ENCODE measurements at places on chromosomes 13 and 19. TPM values are rescaled to one million over a fixed set of nuclear protein-coding genes. Genes with fewer than 3 reads are reported as not detected.
A peak's percentile ranks its signal among the peaks of the same experiment; 100 is the strongest.

C1QTNF9B gene
- polyA plus RNA-seq: not detected

KLF1 gene
- not detected for polyA plus RNA-seq

CCDC169 gene
- 0.28 TPM for polyA plus RNA-seq

PSG7 gene
- polyA plus RNA-seq: 0.17 TPM

IL27RA gene
- polyA plus RNA-seq: 4.4 TPM

HSH2D gene
- not detected for polyA plus RNA-seq

LGALS14 gene
- not detected for polyA plus RNA-seq

TMC4 gene
- polyA plus RNA-seq: 0.54 TPM

- peak; percentile 89 for DNase-seq
These were observed 41.5 kb upstream of the MEDAG start for GRCh38 chr13:30864433-30865122.

GRCh38 chr19:49430172-49430677, 5.0 kb downstream of the GFY start:
- no peak for DNase-seq

GRCh38 chr19:10228920-10229319, 2.2 kb downstream of the S1PR2 start:
- DNase-seq: no peak

DNA sequence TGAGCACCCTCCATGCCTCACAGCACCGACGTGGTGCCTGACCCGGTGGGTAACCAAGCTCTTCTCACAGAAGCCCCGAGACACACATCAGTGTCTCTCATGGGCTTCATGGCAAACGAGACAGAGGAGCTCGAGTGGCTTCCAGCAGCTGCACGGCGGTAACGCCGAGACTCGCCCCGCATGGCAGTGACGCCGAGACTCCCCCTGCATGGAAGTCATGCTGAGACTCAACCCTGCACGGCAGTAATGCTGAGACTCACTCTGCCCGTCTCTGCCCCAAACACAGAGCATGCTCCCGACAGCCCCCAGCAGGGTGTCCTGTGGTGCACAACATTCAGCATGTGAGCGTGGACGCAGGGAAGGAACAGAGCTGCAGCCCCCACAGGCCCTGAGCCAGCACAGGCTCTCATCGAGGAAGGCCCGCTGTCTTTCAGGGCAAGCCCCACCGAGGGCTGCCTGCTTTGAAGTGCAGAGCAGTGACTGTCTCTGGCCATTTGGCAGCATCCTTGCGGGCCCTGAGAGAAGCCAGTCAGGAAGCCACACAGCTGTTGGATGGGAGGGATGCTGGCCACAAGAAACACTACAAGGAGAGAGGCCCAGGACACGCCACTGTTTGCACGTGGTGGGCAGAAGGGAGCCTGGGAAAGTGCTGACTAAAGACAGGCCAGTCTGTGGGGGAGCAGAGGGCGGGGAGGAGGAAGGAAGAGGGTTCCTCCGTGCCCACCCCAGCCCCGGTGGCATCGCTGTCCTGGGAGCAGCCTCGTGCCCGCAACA, 9.5 kb downstream of the GAS6 start:
- no peak for DNase-seq

DNA sequence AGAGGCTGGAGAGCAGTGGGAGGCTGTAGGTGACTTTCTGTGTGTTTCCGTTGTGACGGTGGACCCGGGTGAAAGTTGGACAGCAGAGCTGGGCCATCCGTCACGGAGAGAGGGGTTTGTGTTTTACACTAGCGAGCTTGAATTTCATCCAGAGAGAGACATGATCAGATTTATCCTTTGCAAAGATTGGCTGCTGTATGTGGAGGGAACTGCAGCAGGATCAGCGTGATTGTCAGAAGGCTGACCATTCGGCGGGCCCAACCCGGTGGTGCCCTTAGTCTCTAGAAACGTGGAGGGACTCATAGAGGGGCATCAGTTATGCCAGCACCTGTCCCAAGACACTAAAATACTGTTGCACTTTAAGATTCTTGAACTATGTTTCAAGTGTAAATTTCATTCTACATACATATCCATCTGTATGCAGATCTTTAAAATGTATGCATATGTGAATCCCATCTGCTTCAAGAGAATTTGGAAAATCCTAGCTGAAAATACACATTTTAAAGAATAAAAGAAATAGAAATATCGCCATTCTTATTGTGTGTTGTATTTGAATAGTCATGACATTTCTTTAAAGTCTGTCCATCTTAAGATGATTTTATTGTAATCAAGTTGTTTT, 7.0 kb downstream of the FAM124A start:
- no peak for DNase-seq

DNA sequence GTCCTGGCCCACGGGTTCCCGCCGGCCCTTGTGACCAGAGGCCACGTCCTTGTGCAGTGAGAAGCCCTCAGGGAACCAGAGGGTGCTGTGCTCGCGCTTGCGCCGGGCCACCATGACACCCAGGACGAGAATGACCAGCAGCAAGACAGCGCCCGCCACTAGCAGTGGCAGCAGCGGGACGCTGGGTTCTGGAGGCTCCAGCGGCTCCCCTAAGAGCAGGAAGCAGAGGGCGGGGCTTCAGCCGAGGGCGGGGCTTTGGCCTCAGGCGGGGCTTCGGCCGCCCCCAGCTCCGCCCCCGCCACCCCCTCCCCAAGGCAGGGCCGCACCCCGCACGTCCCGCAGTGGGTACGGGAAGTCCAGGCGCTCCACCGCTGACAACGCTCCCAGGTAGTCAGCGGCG, 30.4 kb downstream of the NOTCH3 start:
- no peak for DNase-seq

GRCh38 chr19:12913851-12914690, 5.0 kb downstream of the SYCE2 start:
- DNase-seq: no peak

- DNase-seq: no peak
These were observed 503.0 kb downstream of the EFNB2 start for GRCh38 chr13:106032441-106032840.

- DNase-seq: no peak
These were observed 80.0 kb downstream of the WDFY2 start for GRCh38 chr13:51663973-51664957.

GRCh38 chr13:27775943-27776342, 16.3 kb upstream of the GSX1 start:
- DNase-seq: no peak

DNA sequence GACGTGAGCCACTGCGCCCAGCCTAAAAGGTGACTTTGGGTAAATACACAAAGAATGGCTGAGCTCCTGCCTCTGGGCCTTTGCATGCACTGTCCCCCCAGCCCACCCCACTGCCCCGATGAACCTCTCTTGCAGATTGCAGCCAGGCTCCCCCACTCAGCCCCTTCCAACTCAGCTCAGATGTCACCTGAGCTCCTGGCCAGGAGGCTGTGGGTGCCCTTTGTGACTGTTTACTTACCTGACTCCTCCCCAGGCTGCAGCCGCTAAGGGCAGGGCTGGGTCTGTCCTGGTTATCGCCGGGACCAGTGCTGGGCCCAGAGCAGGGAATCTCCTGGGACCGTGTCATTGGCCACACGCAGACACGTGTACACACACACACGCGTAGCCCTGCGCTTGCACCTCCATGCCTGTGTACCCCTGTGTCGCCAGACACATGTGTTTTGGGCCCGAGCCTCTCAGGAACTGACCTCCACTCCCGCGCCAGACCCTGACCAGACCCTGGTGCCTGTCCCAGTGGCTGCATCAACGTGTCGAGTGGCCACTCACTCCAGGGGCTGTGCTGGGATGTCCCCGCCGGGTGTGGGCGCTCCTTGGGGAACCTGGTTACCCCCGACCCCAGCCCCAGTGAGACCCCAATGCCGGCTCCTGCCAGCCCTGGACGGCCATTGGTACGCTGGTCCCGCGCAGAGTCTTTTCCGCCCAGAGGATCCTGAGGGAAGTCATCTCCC, 18.7 kb downstream of the EFNA2 start:
- DNase-seq: no peak

DNA sequence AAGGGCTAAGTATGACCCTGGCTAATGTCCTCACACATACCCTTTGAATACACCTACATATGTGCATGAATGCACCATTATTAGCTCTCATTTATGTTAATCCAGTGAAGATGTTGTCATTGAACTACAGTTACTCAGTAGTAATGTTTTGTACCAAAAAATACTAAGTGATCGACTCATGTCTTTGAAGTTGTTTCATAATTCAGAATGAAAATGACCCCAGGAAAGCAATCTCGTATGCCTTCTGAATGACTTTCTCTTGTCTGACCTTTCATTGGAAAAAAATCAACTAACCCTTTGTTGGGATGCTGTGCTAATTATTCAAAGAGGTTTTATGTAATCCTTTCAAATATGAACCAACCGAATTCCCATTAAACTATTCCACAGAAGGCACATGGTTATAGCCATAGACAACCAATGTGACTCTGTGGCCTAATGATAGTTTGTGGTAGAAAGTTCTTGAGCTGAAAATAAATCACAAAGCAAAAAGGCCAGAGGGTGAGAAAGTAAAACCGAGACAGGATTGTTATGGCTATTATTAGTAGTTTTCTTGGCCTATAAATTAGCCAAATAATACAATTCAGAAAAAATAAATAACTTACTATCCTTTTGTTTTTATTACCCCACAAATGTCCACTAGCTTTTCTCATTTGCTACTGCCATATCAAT, 86.8 kb upstream of the STARD13 start:
- DNase-seq: no peak

DNA sequence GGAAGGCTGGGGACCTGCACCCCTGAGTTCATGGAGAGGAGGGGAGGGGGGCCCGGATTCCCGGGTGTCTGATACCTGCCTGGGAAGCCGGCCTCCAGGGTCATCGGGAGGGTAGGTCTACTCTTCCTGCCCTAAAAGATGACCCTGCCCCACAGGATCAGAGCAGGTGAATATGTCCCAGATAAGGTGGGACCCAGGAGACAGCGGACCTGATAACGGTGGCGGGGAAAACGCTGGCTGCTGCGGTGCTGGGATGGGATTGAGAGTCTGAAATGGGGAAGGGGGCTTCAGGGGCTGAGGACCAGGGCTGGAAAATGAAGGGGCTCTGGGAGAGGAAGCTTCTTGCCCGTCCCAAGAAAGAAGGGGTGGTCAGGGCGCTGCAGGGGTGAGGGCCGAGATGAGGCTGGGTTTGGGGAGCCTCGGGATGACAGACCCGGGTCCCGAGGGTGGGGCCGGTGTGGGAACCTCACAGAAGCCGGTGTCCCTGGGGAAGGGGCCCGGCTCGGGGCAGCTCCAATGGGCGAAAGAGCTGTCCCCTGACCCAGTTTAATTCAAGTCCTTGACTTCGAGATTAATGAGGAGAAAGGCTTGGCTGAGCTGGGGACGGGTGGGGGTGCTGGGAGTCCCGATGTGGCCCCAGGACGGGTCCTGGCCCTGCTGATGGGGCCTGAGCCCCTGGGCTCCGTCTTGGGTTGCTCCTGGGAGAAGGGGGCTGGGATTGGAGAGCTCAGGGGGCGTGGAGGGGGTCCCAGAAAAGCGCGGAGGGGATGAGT, 823 bp downstream of the TTYH1 start:
- DNase-seq: no peak

GRCh38 chr13:55576389-55576788, 1564.3 kb upstream of the PRR20A start:
- no peak for DNase-seq

DNA sequence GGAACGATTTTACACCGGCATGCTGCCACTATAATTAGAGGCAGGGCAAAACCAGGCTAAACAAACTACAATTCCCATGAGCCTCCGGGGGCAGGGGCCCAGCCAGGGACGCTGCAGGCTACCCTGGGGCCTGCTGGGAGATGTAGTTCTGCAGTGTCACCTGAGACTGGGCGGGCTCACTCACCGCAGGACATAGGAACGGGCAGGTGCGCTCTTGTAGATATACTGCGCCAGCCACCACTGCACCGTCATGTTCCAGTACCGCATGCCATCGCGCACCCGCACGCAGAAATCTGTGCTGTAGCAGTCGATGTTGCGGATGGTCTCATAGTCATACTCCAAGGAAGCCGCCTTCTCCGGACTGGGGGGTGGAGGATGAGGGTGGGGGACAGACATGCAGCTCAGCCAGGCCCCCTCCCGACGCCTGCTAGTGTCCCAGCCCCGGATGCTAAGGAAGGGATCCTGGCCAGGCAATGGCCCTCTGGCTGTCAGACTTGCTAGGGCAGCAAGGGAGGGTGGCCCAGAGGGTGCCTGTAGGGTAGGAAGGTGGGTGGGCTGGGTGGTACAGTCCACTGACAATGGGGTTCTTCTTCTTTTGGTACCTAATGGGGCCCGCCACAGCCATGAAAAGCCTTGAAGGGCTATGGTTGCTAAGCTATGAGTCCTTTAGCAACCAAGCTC, 5.8 kb upstream of the TMC4 start:
- no peak for DNase-seq

DNA sequence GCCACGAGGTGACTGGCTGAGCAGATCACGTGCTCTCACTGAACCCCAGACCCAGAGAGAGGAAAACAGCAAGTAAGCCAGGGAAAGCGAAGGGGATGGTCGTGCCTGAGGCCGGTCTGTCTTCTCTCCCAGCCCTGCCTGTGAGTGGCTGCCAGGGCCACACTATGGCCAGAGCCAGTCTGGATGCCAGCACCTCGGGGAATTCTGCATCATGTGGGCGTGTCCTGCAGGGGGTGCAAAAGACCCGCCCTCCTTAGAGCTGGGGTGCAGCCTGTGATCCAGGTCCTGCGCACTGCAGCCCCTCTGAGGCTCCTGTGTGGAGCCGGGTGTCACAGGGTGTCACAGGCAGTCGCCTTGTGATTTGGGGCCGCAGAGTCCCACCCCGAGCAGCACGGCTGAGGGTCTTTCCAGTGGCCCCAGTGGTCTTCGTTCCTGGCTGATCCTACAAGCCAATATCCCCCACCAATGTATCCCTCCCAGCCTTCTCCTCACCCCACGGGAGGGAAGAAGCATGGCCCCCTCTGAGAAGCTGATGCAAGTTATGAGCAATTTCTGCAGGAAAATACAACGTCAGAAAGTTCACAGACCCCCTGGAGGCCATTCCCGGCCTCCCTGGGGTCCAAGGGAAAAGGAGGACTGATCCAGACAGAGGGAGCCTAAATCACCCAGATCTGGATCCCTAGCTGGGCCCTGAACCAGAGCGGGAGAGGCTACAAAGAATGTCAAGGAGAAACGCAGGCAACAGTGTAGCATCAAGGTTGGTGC, 7.7 kb downstream of the PPP1R12C start:
- no peak for DNase-seq

GRCh38 chr13:94706843-94707399, 5.4 kb downstream of the SOX21 start:
- no peak for DNase-seq

- DNase-seq: no peak
These were observed 39.2 kb upstream of the CYP2A7 start for GRCh38 chr19:40921005-40921897.
